ENCODE measurements at places on chromosomes 3 and 15.
A peak's percentile ranks its signal among the peaks of the same experiment; 100 is the strongest.

GRCh38 chr15:70636540-70637165 lies 126.7 kb downstream of the UACA start:
- DNase-seq: no peak

DNA sequence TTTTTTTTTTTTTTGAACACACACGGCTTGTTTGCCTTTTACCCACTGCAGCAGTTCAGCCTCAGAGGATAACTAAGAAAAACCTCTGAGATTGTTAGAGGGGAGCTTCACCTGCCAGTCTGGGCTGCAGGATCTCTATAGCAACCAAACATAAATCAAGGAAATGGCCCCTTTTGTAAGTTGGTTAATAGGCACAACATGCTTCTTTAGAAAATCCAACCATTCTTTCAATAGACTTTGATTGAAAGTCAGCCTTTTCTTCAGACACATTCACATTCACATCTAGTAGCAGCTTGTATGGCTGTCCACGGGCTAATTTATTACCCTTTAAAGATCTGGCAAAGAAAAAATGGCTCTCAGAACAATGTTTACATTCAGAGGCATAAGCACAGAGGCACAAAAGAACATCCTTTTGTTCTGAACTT lies 136.6 kb upstream of the RARB start:
- DNase-seq: no peak

DNA sequence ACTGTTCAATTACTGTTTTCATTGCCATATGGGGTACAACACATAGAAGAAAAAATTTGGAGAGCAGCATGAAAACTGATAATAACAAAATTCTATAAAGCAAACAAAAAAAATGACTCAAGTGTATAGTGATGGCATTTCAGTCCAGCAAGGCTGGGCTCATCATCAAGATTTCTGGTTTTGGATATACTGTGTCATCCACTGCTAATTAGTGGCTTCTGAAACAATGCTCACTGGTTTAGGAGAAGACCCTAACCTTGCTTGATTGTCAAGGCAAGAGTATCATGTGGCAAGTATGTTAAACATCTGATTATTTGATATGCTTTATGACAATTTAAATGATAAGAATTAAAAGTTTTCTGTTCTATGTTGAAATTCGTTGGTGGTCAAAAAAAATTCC lies 96.9 kb downstream of the RFX7 start:
- no peak for DNase-seq

DNA sequence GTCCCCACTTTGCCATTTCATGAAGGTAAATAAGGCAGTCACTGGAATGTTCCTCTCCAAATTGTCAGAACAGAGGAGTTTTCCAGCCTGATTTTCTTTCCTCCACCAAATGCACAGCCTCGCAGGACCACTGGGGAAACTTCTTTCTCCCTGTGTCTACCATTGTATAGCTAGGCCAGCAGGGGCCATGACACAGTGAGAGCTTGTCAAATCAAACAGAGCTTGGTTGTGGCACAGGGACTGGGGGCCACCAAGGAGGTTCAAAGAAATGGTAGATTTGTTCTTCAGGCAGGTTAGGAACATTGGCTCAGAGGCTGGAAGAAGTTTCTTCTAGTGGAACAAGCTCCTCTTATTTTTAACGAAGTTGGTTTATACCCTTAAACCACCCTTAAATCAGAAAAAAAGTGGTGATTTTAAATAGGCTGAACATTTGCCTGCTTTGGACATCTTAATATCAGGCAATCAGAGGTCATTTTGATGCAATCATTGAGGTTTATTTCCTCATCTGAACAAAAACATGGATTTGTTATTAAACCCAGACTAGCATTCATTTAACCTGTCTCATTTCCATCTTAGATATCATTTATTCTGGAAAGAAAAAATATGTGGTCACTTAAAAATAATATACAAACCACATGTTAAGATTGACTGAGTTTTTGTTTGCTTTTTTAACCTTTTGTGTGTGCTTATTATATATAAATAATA lies 105.6 kb downstream of the GTPBP8 start:
- no peak for DNase-seq

GRCh38 chr3:54966979-54967378 lies 39.1 kb upstream of the LRTM1 start:
- DNase-seq: no peak

DNA sequence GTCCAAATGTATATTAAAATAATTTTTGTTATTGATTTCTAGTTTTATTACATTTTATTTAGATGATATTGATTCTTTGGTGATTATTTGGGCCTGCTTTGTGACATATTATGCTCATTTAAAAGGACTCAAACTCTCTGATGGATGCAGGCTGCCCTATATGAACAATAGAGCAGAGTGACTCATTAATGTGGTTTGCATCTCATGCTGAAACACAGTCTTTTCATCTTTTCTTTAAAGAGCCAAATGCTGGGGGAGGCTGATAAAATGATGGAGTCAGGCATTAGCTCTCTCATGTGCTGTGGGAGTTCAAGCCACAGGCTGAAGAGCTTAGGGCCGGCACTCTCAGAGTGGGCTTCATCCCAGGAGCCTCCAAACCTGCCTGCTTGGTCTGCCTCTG lies 7.2 kb downstream of the PLA1A start:
- DNase-seq: no peak

DNA sequence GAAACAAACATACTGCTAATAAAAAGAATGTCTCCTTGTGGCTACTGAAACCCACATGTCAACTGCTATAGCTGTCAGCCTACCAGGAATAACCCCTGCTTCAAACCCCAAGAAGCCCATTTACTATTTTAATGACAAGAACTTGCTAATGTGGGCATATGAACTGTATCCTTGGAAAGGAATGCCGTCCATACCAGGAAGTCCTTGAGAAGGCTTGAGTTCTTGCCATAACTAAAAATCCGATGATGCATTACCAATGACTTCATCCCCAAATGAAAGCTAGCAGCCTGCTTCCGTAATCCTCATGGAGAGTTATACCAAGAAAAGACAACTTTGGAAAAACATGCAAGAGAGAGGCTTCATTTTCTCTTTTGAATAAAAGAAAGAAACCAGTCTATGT lies 34.8 kb downstream of the MINDY4B start:
- no peak for DNase-seq

- no peak for DNase-seq
These were observed 37.3 kb upstream of the ATP10A start for GRCh38 chr15:25900431-25900830.

- DNase-seq: no peak
These were observed 51.1 kb upstream of the FOXP1 start for GRCh38 chr3:71634671-71635070.

GRCh38 chr15:98735895-98736617 lies 87.7 kb downstream of the IGF1R start:
- DNase-seq: no peak

GRCh38 chr3:105688821-105689220 lies 180.0 kb downstream of the CBLB start:
- DNase-seq: no peak

- DNase-seq: no peak
These were observed 117.6 kb downstream of the TMCC1 start for GRCh38 chr3:129775870-129776269.

DNA sequence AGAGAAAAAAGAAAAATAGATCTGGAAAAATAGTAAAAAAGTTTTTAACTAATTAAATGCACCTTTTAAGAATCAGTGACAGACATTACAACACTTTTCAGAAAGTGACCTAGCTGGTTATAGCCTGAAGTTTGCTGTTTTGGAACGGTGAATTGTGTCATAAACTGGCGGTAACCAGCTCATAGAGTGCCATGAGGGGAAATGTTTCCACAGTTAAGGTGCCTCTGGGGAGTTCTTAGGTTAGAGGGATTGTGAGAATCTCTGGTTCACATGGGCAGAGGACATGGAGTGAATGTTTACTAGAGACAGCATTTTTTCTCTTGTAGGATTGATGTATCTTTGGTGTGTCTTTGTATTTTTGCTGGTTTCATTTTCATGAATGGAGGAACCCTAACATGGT lies 2.8 kb downstream of the TBC1D23 start:
- DNase-seq: no peak

DNA sequence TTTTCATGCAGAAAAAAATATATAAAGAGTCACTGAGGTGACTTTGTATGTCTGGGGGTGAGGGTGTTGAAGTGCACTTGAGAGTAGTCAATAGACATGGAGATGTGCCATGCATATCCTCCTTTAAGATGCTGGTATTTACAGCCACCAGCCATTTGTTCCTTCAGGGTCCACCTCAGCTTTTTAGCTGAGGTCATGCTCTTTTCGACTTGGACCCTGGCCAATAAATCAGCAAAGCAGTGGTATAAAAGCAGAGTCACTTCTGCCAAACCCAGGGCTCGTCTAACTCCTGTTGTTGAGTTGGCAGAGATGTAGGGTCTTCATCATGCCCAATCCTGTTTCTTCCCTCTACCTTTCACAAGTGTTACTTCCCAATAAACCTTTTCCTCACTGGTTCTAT lies 75.1 kb upstream of the OSTN start:
- no peak for DNase-seq

DNA sequence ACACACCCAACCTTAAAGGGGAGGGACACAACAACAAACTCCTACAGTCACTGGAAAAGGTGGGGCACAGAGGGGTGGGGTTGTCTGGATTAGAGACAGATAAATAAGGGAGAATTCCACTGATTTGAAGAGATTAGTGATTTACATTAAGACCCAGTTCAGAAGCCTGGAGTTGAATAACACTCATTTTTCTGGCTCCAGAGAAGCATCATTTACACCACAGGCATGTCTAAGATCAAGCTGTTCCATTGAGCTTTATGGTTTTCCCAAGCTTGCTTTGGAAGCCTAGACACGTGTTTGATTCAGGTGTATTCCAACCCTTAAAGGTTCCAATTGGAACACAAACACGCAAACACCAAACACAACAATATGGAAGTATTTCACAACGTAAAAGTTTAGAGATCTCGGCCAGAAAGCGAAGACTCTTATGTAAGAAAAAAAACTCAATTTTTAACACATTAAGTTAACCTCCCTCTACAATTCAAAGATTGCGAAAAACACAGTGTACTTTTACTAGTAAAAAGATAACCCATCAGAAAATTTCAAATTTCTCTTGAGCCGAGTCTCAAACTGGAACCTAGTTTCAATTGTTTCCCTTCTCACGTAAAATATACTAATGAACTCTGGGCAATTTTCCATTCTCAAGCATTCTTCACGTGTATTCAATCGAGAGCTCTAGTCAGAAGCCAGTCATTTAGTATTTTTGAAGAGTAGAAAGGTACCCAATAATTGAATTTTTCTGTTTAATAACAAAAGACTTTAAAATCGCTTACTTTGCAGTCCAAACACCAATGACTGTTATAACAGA lies 2.1 kb downstream of the TRA2B start:
- DNase-seq: no peak

DNA sequence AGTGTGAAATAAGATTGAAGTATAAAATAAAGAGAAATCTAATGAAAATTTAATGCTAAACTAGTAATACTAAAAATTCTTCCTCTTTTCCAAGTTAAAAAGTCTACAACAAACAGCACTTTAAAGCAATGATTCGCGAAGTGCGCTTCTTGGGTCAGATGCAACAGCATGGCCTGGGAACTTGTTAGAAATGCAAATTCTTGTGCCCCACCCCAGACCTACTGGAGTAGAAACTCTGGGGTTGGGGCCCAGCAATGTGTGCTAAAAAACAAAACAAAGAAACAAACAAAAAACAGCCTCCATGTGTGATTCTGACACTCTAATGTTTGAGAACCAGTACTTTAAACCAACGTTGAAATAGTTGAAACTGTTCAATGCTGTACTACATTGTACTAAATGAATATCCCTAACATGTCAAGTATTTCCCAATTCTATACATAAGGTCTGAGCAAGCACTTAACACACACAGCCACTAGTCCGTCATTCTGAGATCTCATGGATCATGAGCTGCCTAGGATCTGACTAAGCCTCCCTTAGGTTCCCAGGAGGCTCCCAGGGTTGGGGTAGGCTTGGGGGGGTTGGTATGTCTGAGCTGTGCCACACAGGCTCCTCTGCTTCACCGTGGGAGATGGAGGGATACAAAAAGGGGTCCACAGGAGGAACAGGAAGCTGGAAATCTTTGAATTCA lies 6.1 kb downstream of the RASGRP1 start:
- no peak for DNase-seq

GRCh38 chr3:187812496-187812895 lies 67.2 kb upstream of the BCL6 start:
- DNase-seq: no peak

GRCh38 chr15:43483297-43484128 lies 9.4 kb downstream of the TP53BP1 start:
- no peak for DNase-seq

GRCh38 chr3:131526801-131527347 lies 24.1 kb upstream of the MRPL3 start:
- peak; percentile 28 for DNase-seq

DNA sequence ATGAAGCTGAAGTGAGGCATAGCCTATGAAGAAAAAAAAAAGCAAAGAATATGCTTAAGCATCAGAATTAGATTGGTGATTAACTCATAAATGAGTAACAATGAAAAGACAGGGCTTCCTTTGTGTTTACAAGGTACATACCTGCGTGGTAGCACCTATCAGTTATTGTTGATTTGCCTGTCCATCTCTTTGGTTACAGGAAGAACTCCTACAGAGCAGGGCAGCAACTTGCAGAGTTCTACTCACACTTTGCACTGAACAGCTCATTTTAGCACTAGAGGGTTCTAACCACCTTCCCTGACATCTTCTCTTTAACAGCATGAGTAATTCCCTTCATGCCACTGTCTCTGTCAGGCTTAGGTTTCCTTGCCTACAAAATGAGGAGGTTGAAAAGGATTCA lies 166.0 kb downstream of the DPH6 start:
- no peak for DNase-seq

GRCh38 chr15:54605043-54605442 lies 591.7 kb downstream of the RSL24D1 start:
- DNase-seq: no peak

- no peak for DNase-seq
These were observed 225.9 kb downstream of the GREM1 start for GRCh38 chr15:32943711-32944110.

- no peak for DNase-seq
These were observed 37.2 kb upstream of the SLCO2A1 start for GRCh38 chr3:134066651-134067530.

DNA sequence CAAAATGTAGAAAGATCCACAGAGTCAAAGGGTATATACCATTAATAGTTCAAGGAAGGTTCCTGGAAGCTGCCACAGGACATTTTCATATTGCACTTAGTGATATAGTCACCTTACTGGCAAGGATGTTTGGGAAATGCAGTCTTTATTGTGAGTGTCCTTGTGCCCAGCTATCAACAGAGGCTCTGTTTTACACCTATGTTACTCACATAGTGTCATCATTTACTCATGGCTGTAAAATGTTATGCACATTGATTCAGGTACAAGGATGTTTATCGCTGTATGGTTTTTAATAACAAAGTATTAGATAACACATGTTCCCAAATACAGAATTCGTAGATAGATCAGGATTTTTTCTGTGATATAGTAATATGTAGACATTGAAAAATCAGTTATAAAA lies 50.9 kb downstream of the ZPLD1 start:
- DNase-seq: no peak

- peak; percentile 97 for DNase-seq
These were observed 52.8 kb downstream of the FAM43A start for GRCh38 chr3:194738254-194739093.

DNA sequence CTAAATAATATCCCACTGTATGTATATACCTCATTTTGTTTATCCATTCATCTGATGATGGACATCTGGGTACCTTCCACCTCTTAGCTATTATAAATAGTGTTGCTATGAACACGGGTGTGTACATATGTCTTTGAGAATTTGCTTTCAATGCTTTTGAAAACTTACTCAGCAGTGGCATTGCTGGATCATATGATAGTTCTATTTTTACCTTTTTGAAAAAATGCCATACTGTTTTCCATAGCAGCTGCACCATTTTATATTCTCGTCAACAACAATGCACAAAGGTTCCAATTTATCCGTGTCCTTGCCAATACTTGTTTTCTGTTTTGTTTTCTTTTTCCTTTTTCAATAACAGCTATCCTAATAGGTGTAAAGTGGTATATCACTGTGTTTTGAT lies 77.1 kb downstream of the PEAK1 start:
- DNase-seq: no peak

Measured in NCI-H446 treated with DMSO at 0.1 percent for 48 hours (cell line).